ENCODE measurements at places on chromosomes 6 and 20. TPM values are rescaled to one million over a fixed set of nuclear protein-coding genes. Genes with fewer than 3 reads are reported as not detected.

The ADGB gene
- total RNA-seq: not detected

The SLC52A3 gene
- total RNA-seq: not detected

The DNPH1 gene
- total RNA-seq: 24.5 TPM

The MMP24 gene
- 2.4 TPM for total RNA-seq

The CCN6 gene
- total RNA-seq: not detected

The SLC26A8 gene
- not detected for total RNA-seq

The ARHGAP18 gene
- 8.0 TPM for total RNA-seq

The TCF21 gene
- not detected for total RNA-seq

The ZC3H12D gene
- total RNA-seq: 0.25 TPM

The PLA2G7 gene
- total RNA-seq: not detected

DNA sequence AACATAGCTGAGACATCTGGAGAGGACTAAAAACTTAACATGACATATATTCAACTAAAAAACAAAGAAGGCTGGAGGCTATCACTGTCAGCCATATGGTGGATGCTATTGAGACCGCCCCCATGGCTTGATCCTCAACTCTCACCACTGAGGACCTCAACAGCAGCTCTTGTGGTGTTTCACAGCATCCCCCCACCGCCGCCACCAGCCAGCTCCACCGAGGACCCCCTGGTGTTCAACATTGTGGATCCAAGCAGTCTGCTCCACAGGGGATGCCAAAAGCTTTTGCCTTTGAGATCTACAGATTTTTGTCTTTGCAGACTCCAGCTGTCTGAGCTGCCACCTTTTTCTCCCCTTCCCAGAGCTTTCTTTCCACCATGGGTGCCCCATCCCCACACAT is 64.6 kb downstream of the NUS1 start:
- DNase-seq: no peak

GRCh38 chr20:41234546-41234945 is 83.0 kb downstream of the ZHX3 start:
- DNase-seq: no peak

DNA sequence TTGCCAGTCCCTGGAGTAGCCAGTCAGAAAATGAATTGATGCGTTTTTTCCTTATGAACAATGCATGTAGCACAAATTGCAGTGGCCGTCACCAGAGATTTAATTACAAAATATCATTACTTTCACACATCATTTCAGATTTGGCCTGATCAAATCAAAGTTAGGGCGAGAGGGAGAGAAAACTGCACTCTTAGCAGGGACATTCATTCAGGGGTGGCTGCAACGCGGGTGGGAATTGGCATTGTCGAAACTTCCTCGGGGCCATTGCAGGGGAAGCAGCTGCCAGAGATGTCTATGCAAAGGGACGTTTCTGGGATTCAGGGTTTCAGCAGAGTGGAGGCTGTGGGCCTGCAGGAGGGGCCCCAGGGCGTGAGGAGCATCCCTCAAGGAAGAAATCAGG is 76.5 kb upstream of the TOP1 start:
- no peak for DNase-seq

- no peak for DNase-seq
Measured at GRCh38 chr6:104022126-104022525, 837.6 kb downstream of the HACE1 start.

DNA sequence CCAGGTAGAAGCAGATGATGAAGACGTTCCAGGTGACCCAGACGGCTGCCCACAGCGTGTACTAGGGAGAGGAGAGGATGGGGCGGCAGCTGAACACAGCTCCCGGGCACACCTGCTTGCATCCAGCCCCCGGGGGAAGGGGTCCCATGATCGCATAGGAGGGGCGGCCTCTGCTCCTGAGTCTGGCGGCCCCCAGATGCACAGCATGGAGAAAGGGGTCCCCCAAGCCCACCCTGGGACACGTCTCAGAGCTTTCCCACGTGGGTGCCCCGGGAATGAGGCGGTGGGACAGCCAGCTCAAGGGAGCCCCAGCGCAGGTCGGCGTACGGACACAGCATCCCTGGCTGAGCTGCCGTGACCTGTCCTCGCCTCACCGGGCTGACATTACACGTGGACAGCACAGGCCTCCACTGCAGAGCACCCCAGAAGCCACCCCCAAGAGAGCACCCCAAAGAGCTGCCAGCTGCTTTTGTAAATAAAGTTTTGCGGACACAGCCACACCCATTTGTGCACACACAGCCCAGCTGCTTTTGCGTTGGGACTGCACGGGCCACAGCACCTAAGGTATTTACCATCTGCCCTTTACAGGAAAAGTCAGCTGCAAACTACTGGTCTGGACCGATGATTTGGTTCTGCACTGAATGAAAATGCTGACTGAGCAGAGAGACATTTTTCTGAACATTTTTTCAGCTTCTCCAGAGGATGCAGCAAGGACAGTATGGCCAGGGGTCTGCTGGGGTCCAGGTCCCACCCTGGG is 5.2 kb downstream of the NKAIN4 start:
- DNase-seq: no peak

GRCh38 chr6:16367571-16367970 is 129.2 kb downstream of the GMPR start:
- DNase-seq: no peak

DNA sequence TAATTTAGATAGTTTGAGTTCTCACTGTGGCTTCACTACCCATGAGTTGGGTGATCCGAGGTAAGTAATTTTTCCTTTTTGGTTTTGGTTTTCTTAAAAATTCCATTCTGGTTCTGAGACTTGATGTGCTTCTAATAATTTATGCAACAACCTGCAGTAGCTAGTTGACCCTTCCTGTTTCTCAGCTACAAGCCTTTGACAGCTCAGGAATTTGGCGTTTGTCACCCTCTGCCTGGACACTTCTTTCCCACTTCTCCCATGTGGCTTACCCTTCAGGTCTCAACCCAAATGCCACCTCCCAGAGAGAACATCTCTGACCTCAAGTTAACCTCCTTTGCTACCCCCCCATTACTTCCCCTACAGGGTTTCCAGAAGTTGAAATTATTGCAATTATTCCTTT is 49.7 kb upstream of the TSHZ2 start:
- DNase-seq: no peak

- DNase-seq: no peak
Measured at GRCh38 chr6:49299279-49299678, 163.8 kb downstream of the MMUT start.

- DNase-seq: no peak
Measured at GRCh38 chr6:37576336-37576737, 76.6 kb upstream of the CCDC167 start.

GRCh38 chr6:141460743-141461484 is 671.8 kb upstream of the GJE1 start:
- no peak for DNase-seq

DNA sequence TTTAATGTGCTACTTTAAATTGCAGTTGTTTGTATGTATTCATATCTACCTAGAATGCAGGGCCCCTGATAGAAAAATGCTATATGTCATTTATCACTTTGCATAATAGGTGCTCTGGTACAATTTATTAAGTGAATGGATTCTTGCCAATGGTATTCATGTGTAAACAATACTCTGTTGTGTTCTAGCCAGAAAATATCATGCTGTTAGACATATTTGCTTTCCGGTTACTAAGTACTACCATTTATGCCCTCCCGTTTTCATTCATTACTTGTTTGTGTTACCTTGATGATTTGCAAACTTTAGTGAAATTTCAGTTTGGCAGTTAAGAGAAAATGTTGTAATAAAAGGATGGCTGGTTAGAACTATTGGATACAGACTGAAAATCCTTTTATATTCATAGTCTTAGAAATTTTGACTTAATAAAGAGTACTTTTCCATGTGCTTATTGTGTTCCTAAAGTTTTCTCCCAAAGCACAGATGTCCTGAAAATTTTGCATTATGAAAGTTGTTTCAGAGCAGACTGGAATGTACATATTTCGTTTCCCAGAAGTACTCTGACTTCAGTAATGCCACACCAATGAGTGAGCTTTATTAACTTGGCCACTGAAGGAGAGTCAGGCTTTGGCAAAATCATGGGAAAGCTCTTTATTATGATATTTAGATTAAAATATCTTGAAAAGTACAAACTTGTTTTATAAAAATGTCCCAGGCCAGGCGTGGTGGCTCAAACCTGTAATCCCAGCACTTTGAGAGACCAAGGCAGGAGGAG is 31.5 kb downstream of the RPF2 start:
- DNase-seq: no peak

DNA sequence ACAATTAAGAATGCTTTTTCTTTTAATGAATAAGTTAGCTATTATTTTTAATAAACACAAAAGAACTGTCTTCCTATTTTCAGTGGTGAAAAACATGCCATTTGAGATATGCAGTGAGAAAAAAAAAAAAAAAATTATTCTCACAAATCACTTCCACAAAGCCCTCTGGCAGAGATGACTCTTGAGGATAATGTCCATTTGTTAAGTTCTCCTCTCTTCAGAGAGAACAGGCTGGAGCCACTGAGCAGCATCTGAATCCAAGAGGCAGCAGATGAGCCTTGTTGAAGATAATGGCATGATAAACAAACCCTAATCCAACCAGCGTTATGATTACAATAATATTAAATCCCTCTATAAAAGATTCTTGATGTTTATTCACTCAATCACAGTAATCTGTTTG is 105.0 kb downstream of the PTPRK start:
- DNase-seq: no peak
